ENCODE measurements at places on chromosomes 12 and 14.

DNA sequence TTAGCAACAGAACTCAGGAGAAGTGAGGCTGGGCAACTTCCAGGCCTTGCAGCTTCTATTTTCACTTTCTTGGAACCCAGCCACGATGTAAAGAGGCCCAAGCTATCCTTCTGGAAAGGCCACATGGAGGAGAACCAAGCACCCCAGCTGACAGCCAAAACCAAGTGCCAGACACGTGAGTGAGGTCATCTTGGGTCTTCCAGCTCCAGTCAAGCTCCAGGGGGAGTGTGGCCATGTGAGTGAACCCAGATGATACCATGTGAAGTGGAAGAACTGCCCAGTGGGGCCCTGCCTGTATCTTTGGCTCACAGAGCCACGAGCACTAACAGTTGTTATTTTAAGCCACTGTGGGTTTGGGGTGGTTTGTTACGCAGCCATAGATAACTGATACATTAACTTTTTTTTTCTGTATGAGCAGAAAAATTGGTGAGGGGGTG lies 126.8 kb upstream of the MAP1LC3B2 start:
- DNase-seq = no peak

DNA sequence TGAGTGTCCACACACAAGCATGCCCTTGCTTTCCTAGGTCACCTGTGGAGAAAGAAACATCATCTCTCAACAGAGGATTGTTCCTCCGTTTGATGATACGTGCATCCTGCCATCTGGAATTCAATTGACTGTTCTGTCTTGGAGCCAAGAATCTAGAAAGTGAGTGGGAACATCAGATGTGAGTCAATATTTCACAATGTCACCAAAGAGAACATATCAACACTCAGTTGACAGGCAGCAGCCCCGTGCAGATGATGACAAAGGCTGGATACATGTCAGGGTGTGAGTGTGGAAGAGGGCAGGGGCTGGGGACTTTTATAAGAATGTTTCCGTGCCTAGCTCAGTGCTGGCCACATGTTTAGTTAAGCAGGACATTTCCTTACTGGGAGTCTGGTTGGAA lies 76.1 kb downstream of the TBC1D30 start:
- no peak for DNase-seq

GRCh38 chr12:52821826-52822660 lies 8.1 kb upstream of the KRT4 start:
- DNase-seq = no peak

DNA sequence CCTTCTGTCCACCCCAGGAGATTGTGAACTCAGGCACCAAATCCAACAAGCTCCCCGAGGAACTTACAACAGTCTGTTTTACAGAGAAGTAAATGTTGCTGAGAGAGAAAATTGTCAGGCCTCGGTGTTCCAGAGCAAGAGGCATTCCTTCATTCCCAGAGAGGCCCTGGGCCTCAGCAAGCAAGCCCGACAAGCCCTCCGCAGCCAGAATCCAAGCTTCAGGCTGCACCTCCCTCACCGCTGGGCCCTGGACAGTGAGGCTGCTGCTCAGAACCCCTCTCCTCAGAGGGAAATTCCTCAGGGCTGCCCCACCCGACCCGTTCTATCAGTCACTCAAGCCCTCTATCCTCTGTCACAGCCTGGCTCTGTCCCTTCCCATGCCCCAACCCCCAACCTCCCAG lies 56.4 kb downstream of the ZFP36L1 start:
- no peak for DNase-seq

DNA sequence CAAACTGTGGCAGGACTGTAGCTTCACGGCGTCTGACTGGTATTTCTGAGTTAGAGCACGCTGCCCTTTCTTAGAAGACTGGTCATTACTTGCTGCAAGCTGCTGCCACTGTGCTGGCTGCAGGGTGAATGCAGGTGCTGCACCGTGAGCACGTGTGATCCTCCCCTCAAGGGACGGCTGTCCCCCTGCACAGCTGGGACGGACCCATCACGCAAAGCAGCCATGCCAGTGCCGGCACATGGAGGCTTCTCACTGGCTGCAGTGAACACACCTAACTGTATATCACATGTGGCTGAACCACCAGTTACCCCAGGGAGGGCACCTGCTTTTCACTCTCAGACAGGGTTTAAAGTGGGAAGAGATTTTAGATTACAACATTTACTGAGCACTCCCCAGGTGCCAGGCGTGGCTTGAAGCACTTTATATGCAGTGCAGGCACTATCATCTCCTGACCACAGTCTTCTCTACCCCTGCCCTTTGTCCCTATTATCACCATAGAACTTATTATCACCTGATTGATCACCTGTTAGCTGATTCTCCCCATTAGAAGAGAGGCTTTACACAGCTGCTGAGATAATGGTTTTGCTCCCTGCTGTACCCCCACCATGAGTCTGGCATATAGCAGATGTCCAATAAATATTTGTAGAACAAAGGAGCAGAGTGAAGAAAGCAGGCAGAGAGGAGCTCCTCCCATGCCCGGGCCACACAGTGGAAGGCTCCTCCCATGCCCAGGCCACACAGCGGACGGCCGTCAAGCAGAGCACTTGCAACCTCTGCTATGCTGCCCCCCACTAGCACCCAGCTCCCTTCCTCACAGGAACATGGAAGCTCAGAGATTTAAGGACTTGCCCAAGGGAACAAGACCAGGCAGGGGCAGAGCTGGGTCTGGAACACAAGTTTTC lies 25.9 kb downstream of the SLC25A47 start:
- no peak for DNase-seq

- no peak for DNase-seq
These were observed 65.9 kb downstream of the RNFT2 start for GRCh38 chr12:116804051-116804450.

- no peak for DNase-seq
These were observed 15.5 kb upstream of the MEG3 start for GRCh38 chr14:100810435-100810834.

GRCh38 chr14:103474893-103475292 lies 47.7 kb downstream of the CKB start:
- DNase-seq = no peak

DNA sequence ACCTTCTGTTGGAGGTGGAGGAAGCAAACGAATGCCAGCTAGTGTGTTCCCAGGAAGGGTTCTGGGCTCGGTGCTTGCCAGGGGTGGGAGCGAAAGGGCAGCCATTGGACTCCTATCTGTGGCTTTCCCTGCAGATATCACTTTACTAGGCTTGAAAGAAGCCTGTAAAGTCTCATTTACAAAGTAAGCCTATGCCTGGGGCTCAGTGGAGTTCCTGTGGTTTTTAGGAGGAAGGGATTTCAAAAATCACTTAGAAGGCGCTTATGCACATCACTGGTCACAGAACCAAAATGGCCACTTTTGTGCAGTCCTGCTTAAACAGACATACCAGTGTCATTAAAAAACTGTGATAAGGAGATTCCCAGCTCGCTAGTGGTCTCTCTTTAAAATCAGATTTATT lies 22.7 kb downstream of the CLMN start:
- no peak for DNase-seq

- DNase-seq = no peak
These were observed 3.5 kb upstream of the BDKRB1 start for GRCh38 chr14:96252323-96252998.

DNA sequence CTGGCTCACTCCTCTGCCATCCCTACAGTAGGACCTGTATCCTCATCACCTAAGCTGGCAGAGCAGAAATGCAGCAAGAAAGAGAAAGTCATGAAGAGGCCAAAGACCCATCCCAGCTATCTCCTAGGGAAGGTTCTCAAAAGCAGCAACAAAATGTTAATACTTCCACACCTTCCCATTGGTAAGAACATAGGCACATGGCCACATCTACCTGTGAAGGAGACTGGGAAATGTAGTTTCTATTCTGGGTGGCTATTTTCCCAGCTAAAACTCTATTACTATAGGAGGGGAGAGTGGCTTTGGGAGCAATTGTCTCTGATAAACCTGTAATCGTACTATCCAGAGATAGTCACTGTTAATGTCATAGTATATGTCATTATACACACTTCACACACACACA lies 13.7 kb upstream of the EIF2B2 start:
- DNase-seq = no peak

DNA sequence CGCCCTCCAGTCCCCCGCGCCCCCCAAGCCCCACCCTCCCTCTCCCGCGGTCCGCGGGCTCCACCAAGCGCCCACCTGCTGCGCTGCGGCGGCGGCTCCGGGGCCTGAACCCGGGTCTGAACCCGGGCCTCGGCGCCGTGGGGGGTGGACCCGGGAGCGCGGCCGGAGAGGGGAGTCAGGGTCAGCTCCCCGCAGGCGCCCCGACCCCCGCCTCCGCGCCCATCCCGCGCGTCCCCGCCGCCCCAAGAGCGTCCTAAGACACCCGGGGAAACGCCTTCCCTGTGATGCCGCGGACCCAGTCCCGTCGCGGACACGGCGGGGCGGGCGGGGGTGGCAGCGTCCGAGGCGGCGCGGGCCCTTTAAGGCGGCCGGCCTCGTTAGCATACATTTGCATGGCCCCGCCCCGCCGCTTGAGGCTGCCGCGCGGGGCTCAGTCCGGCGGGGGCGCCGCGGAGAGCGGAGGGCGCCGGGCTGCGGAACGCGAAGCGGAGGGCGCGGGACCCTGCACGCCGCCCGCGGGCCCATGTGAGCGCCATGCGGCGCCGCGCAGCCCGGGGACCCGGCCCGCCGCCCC lies at the start of gene MMP17:
Gene MMP17, plus strand, starts transcription at position 433 of the 574 bp plus-strand sequence. Its CDS starts 102 bp downstream, at position 535.
- DNase-seq = peak; percentile 44

GRCh38 chr12:69266036-69266635 lies 26.8 kb downstream of the CPSF6 start:
- no peak for DNase-seq

GRCh38 chr12:125245581-125246557 lies 180.6 kb downstream of the AACS start:
- DNase-seq = no peak

DNA sequence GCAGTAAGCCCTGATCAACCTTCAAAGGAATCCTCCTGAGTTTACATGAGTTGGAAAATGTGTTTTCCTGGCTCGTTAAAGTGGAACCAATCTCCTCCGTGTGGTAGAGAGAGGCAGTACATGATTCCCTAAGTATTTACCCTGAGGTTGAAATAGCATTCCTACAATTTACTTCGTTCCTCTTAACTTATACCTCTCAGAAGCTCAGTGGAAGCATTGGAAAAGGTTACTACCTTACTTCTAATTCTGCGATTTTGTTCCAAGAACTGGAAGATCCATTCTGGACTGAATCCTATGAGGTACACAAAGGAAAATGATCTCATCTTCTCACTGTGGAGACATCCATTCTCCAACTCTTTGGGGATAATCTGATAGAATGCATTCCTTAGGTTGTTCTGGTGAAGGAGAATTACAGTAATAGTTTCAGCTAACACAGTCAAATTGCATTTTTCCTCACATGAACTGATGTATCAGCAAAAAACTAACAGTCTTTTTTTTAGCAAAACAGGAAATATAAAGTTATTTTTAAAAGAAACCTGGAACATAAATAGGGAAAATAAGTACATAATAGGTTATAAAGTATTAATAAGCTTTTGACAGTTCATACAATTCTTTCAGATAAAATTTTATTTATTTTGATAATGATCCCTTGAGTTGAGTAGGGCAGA lies 475.6 kb downstream of the PDZRN4 start:
- DNase-seq = no peak

DNA sequence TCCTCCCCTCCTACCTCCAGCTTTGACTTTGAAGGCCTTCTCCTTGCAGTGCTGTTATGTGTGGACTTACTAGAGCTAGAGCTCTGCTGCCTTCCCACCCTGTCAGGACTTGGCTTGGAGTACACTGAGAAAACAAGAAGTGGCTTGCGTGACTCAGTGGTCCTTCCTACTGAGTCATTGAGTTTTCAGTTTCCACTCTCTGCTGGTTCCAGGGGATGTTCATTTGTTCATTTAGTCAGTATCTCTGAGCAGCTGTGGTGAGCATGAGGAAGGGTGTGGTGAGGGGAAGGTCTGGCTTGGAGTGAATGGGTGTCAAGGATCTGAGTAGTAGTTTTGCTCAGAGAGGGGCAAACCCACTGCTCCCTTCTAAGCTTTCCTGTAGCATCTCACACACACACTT lies 17.2 kb upstream of the ELK3 start:
- peak; percentile 19 for DNase-seq

- DNase-seq = no peak
These were observed 86.5 kb downstream of the TBX5 start for GRCh38 chr12:114319422-114319821.

DNA sequence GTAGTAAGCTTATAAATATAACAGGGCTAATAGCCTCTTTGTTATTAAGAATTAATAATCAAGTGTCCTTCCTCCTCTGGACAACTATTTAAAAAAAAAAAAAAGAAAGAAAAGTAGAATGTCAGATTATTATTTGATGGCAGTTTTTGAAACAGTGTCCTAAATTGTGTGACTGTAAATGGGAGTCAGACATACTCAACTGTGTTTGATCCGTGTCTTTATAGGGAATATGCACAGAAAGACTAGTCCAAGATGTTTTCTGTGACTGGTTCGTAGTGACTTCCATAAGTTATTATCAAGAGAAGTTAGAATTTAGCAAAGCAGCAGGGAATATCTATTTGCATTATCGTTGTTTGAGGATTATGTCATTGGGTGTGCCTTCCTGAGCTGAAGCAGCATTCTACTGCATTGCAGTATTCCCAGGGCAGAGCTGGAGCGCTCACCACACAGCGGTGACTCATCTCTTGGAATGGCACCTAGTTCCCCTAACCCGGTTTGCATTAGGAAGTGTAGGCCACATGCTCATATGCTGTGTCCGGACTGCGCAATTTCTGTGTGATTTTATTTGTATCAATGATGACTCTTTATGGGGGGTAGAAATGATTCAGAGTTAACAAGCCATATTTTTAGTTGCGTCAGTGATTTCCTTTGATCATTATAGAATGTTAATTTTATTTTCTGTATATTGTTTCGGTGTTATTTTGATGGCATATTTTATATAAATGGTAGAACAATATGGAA lies 7.9 kb downstream of the DYNC1H1 start:
- DNase-seq = peak; percentile 98

- DNase-seq = no peak
These were observed 28.6 kb downstream of the FIGNL2 start for GRCh38 chr12:51819736-51820525.

- no peak for DNase-seq
These were observed 36.8 kb downstream of the ANKRD9 start for GRCh38 chr14:102472791-102473150.

- DNase-seq = peak; percentile 36
These were observed 17.1 kb upstream of the BICD1 start for GRCh38 chr12:32089586-32089985.

DNA sequence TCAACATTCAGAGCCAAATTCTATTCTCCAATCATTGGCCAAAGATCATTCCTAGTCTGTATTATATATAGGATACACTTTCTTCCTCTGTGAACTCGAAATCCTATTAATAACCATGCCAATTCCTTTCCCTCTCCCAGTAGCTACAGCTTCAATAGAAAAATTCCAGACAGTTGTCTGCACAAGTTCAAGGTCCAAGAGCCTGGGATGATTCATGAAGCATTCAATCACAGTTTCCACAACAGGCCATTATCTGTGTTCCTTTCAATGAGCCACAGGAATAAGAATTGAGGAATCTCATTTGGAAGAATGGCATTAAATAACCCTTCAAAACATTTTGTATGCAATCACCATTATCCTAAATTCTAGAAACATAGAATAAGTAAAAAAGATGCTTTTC lies 437.4 kb downstream of the RMST start:
- no peak for DNase-seq

GRCh38 chr12:109203480-109203879 lies 87.1 kb downstream of the ACACB start:
- DNase-seq = no peak
